ENCODE measurements at places on chromosomes 3 and 15. TPM values are rescaled to one million over a fixed set of nuclear protein-coding genes. Genes with fewer than 3 reads are reported as not detected.

Gene PODXL2
- 1.7 TPM for total RNA-seq

GRCh38 chr3:180523040-180523439, 78.9 kb upstream of the TTC14 start:
- no peak for DNase-seq
- H3K27ac ChIP-seq, result no peak overlapping the region
- H3K4me3 ChIP-seq, result no peak overlapping the region
- no peaks in the 10 kb centered on the region for H3K4me1 ChIP-seq

DNA sequence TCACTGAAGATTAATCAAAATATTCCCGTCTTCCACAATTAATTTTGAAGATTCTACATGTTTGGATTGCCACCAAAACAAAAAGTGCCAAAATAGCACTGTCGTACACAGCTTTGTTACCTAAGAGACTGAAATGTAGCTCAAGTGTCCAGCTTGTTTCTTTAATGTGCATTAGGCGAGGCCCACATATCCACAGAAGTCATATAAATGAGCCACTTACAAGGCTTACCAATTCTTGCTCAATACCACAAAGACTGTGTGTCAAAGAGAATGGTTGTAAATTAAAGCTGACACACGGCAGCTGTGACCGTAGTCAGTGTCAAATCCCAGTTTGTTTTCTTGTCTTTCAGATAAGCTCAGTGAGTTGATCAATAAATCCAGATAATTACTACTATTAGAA, 639.4 kb upstream of the TBL1XR1 start:
- no peak for DNase-seq
- H3K4me1 ChIP-seq, result no peaks in the 10 kb centered on the region
- no peaks in the 10 kb centered on the region for H3K36me3 ChIP-seq
- H3K27me3 ChIP-seq, result no peaks in the 10 kb centered on the region
- H3K4me3 ChIP-seq, result no peak overlapping the region
- no peak overlapping the region for H3K27ac ChIP-seq

GRCh38 chr3:61530355-61530754, 31.0 kb upstream of the PTPRG start:
- no peak overlapping the region for H3K27ac ChIP-seq
- DNase-seq, result no peak
- no peaks in the 10 kb centered on the region for H3K36me3 ChIP-seq
- no peak overlapping the region for H3K4me3 ChIP-seq

- no peaks in the 10 kb centered on the region for H3K36me3 ChIP-seq
- no peaks in the 10 kb centered on the region for H3K4me1 ChIP-seq
- no peak overlapping the region for H3K27ac ChIP-seq
- no peaks in the 10 kb centered on the region for H3K27me3 ChIP-seq
- H3K4me3 ChIP-seq, result no peak overlapping the region
- no peak for DNase-seq
Measured at GRCh38 chr3:35602395-35602936, 36.9 kb upstream of the ARPP21 start.

- no peaks in the 10 kb centered on the region for H3K27me3 ChIP-seq
- H3K36me3 ChIP-seq, result no peaks in the 10 kb centered on the region
- no peak overlapping the region for H3K4me3 ChIP-seq
- DNase-seq, result no peak
- H3K4me1 ChIP-seq, result no peaks in the 10 kb centered on the region
Measured at GRCh38 chr3:149251186-149251585, 29.6 kb upstream of the CP start.

Data from CD8-positive, alpha-beta memory T cell (primary cell).